ENCODE measurements at places on chromosomes 16 and 17.

- DNase-seq: no peak
Observed at GRCh38 chr16:86870380-86870779, 292.0 kb downstream of the FOXL1 start.

GRCh38 chr16:78896280-78896679, 704.3 kb downstream of the MAF start:
- DNase-seq: no peak

GRCh38 chr17:80605326-80606066, 60.9 kb downstream of the RPTOR start:
- DNase-seq: peak; percentile 24

GRCh38 chr16:64687786-64688185, 434.1 kb downstream of the CDH11 start:
- DNase-seq: no peak

- no peak for DNase-seq
Observed at GRCh38 chr16:82995924-82996441, 369.2 kb downstream of the CDH13 start.

GRCh38 chr16:86255966-86256365, 254.4 kb upstream of the FOXF1 start:
- no peak for DNase-seq

All from stimulated activated CD8-positive, alpha-beta memory T cell treated with anti-CD3 and anti-CD28 coated beads, Interleukin-7, amount 100 ng/mL, for 24 hours (primary cell).